ENCODE measurements at places on chromosomes 1 and 21. TPM values are rescaled to one million over a fixed set of nuclear protein-coding genes. Genes with fewer than 3 reads are reported as not detected.

DNA sequence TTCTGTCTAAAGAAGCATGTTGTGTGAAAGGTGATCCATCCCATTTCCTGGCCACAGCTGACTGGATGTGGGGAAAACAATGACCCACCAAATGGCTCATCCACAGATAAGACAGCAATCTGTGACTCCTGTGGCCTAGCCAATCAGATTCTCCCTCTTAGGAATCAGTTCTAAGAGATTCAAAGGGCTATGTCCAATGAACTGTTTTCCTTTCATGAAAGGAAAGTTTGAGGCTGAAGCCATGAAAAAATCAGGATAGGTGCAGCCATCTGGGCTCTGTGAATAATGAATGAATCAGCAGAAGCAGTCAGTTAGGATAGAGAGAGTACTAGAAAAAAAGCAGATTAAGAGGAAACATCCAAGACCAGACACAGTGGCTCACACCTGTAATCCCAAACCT is 164.7 kb downstream of the NRIP1 start:
- H3K27ac ChIP-seq = no peak overlapping the region
- no peak for DNase-seq
- H3K36me3 ChIP-seq = no peaks in the 10 kb centered on the region
- H3K4me1 ChIP-seq = no peaks in the 10 kb centered on the region

DNA sequence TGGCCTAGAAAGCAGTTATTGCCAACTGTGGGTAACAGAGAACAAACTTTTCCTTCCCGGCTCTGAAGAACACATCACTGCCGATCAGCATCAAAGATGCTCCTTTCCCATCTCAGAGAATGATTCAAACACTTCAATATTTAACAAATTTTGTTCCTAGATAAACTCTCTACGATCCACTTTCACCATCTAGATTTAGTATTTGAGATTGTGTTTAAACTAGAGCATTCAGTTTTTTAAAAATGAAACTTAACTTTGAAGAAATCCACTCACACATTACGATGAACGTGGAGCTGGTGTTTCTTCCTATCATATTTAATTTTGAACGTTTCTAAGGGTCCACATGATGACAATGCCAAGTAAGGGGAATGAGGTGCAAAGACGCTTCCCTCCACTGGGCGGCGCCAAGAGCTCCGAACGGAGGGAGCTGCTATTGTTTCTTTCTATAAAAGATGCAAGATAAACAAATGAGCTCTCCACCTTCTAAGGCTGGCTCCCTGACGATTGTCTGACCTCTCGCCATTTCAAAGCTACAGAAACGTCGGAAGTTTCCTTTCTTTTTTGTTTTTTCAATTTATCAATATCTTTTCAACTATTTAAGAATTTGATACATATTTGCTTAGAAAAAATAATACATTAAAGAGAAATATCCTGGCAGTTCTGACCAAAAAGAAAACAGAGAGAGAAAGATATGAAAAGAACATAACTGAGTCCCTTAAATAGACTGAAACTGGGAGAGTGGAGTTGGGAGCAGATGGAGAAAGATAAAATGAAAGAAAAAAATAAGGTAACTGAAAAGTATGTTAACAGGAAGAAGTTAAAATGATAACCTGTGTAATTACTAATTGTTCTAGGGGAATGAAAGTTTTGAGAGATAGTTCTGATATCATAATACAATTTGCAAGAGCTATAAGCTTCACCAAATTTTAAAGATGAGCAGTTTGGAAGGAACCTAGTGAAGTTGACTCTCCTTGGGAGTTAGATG is 4.4 kb upstream of the BARHL2 start:
- no peak overlapping the region for H3K27ac ChIP-seq
- H3K4me1 ChIP-seq = peaks cover 62% of the 10 kb centered on the region
- H3K27me3 ChIP-seq = peaks cover 68% of the 10 kb centered on the region

GRCh38 chr21:38326899-38327298 is 70.1 kb downstream of the KCNJ15 start:
- DNase-seq = peak; percentile 54
- no peaks in the 10 kb centered on the region for H3K36me3 ChIP-seq

DNA sequence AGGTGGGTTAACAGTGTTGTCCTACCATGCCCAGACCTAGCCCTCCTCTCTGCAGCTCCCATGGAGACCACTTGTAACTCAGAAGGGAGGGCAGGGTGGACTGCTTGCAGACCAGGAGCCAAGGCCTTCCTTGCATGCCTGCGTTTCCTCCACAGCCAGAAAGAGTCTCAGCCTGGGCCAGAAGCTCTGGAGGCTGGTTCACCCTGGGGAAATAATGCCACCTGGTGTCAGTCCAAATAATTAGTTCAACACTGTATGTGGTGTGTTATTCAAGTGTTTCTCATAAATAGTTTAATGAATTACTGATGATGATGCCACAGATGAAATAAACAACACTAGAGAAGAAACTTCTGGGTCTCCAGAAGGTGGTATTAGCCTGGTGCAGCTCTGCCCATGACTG is 16.9 kb upstream of the VANGL1 start:
- no peak overlapping the region for H3K4me3 ChIP-seq
- no peaks in the 10 kb centered on the region for H3K36me3 ChIP-seq
- no peaks in the 10 kb centered on the region for H3K4me1 ChIP-seq
- DNase-seq = no peak
- H3K27ac ChIP-seq = no peak overlapping the region

RAB3B gene
- total RNA-seq = 0.04 TPM

GRCh38 chr1:154711416-154711815 is 103.4 kb upstream of the ADAR start:
- H3K36me3 ChIP-seq = no peaks in the 10 kb centered on the region
- H3K27ac ChIP-seq = no peak overlapping the region
- H3K4me1 ChIP-seq = peaks cover 11% of the 10 kb centered on the region
- H3K4me3 ChIP-seq = no peak overlapping the region

OR2T27 gene
- not detected for total RNA-seq

- peak overlapping the region; percentile 70 for H3K27ac ChIP-seq
- no peak for DNase-seq
- peaks cover 38% of the 10 kb centered on the region for H3K4me1 ChIP-seq
Observed at GRCh38 chr1:9181176-9181906, 52.4 kb upstream of the GPR157 start.

FAM151A gene
- not detected for total RNA-seq

CCDC185 gene
- not detected for total RNA-seq

DNA sequence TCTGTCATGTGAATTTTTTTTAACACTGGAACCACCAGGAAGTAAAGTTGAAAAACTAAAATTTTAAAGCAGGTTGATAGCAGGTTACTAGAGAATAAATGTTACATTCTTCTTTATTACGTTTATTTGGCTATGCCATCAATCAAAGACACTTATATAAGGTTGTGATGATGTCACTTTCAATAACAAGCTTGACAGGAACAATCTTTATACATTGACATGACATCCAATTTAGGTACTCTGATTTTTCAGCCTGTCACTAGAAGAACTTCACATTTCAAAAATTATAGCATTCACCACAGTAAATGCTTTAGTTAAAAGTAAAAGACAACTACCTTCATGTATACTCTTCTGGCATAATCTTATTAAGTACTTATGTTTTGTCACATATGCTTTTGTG is 696.8 kb upstream of the NCAM2 start:
- no peak overlapping the region for H3K4me3 ChIP-seq
- no peaks in the 10 kb centered on the region for H3K27me3 ChIP-seq
- H3K27ac ChIP-seq = no peak overlapping the region
- H3K4me1 ChIP-seq = no peaks in the 10 kb centered on the region

GRCh38 chr1:208150833-208151458 is 93.2 kb downstream of the PLXNA2 start:
- no peaks in the 10 kb centered on the region for H3K4me1 ChIP-seq
- no peaks in the 10 kb centered on the region for H3K36me3 ChIP-seq
- H3K27me3 ChIP-seq = no peaks in the 10 kb centered on the region
- no peak overlapping the region for H3K27ac ChIP-seq
- H3K4me3 ChIP-seq = no peak overlapping the region
- no peak for DNase-seq

DNA sequence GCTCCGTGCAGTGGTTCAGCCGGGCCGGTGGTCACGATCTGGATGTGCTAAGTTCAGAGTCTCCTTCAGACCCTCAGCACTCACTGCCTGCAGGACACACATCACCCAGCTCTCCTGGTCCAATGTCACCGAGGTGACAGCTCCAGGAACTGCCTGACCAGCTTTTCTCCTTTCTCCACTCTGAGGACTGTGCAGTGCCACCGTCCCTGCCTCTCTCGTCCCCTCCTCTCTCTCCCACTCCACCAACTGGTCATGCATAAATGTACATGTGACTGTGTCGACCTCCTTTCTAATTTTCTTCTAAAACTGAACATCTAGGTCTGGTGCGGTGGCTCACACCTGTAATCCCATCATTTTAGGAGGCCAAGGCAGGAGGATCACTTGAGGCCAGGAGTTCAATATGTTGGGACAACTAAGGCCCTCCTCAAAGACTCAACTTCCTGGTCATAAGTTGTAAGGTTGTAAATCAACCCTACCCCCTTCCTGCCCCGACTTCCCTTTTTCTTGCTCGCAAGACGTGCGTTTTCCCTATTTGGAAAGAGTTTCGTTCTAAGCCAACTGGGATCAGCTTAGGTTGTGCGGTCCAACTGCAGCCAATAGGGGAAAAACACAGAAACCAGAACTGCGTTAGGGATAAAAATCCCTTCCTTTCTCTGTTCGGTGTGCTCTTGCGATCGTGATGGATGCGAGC is 53.1 kb downstream of the MEGF6 start:
- H3K27ac ChIP-seq = no peak overlapping the region
- H3K4me3 ChIP-seq = no peak overlapping the region
- H3K4me1 ChIP-seq = no peaks in the 10 kb centered on the region

All from right atrium auricular region (tissue), 2 donors.